IPS-NIHi11 (cell line): ENCODE measurements at places on chromosomes 1 and 21.

DNA sequence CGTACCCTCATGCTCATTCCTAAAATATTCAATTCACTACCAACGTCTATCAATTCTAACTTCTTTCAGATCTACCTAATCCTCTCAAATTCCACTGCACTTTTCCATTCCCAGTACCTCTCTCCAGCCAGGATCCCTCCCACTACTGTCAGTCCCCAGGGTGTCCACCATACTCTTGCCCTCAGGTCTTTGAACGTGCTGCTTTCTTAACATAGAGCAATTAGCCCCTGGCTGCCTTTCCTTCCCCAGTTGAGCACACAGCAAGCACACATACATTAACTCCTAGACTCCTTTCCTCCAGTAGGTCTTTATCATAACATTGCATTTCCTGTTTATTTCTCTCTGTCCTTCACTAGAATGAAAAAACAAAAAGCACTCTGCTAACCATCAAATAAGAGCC, 126.7 kb downstream of the NTNG1 start:
- DNase-seq, result no peak

DNA sequence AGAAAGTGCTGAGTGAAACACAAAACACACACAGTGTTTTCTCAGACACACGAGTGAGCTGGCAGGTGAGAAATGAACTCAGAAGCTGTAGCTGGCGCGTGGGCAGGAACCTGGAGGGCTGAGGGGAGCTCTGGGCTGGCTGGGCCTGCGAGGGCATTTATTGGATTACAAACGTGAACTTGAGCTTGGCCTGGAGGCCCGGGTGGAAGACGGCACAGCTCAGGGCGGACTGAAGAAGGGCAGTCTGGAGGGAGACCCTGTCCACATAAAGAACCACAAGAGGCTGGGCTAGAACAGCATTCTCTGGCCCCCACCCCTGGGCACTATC, 52.1 kb upstream of the ADARB1 start:
- DNase-seq, result no peak

- no peak for DNase-seq
These were observed 1.2 kb downstream of the PSMG1 start for GRCh38 chr21:39182016-39182415.

DNA sequence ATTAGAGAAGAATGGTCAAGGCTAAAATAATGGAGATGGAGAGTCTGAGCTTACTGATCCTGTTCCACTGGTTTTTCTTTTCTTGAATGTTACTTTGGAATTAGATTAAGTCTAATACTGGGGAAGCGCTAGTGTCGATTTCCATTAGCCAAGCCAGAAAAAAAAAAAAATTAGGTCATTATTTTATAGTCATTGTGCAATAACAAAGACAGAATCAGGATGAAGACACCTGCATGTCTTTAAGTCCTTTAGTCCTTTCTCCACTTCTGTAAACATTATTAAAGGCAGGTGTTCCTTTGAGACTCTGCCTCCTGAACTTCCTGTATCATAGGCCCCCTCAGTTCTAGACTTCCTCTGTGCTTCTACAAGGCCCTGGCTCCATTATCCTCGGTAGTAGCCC, 42.8 kb downstream of the MYSM1 start:
- no peak for DNase-seq

DNA sequence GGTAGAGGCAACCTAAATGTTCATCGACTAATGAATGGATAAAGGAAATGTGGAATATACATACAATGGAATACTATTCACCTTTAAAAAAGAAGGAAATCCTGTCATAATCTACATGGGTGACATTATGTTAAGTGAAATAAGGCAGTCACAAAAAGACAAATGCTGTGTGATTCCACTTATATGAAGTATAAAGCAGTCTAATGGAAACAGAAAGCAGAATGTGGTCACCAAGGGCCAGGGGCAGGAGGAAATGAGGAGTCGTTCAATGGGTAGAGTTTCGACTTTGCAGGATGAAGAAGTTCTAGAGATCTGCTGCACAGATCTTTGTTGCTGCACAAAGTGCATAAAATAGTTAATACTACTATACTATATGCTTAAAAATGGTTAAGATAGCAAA, 7.8 kb downstream of the DIPK1A start:
- no peak for DNase-seq

- no peak for DNase-seq
These were observed 7.0 kb upstream of the ID3 start for GRCh38 chr1:23566304-23566703.

DNA sequence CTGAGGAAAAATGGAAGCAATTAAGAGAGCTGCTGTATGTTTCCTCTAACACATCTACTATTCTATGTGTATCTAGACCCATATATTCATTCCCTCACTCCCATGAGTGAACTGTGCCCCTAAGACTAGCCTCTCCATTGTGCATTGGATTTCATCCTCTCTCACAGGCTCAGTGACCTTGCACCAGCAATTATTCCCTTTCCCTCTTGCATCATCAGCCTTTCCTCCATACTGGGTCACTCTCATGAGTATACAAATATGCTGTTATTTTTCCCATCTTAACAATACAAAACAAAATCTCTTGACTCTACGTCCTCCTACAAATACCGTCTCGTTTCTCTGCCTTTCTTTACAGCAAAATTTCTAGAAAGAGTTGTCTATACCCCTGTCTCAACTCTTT, 29.4 kb upstream of the METTL18 start:
- no peak for DNase-seq

GRCh38 chr1:211648336-211648735, 27.1 kb downstream of the NEK2 start:
- no peak for DNase-seq

DNA sequence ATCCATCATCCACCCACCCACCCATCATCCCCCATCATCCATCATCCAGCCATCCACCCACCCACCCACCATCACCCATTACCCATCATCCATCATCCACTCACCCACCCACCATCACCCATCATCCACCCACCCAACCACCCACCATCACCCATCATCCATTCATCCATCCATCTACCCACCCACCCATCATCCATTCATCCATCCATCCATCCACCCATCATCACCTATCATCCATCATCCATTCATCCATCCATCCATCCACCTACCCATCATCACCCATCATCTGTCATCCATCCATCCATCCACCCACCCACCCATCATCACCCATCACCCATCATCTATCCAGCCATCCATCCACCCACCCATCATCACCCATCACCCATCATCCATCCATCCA, 81.5 kb downstream of the ADARB1 start:
- no peak for DNase-seq

GRCh38 chr21:27582246-27582947, 615.5 kb upstream of the ADAMTS5 start:
- no peak for DNase-seq

GRCh38 chr1:26210147-26210870, 19.9 kb downstream of the CATSPER4 start:
- no peak for DNase-seq

- DNase-seq, result no peak
These were observed 79.2 kb upstream of the TNR start for GRCh38 chr1:175822580-175822979.

DNA sequence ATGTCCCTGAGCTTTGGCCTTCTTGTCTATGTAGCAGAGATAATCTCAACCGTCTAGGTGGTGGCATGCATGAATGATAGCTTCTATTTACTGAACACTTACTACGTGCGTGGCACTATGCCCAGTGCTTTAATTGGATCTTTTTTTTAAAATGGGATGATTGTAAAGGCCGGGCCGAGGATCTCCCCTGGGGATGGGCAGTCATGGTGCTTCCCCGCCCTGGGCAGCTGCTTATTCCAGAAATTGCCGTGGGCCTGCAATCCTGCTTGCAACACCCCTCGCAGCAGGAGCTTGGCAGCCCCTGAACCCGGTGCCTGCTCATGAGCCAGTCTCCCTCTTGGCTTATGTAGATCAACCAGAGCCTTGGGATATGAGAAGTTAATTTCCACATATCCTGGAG, 360.7 kb downstream of the CAMTA1 start:
- DNase-seq, result no peak

DNA sequence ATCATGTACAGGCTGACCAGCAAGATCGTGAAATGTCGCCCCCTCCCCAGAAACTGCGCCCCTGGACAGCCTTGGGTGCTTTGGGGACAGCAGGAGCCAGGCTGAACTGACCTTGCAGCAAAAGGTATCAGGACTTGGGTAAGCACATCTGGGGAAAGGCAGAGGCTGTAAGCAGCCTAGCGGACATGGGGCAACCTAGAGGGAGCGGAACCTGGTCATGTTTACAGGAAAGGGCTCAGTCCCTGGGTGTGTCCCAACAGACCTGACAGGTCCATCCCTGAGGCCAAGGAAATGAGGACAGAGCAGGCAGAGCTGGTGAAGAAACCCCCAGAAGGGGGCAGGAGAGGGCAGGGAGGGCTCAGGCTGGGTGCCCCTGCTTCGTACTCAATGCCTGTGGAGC, 3.1 kb upstream of the S100A8 start:
- peak; percentile 66 for DNase-seq

- no peak for DNase-seq
These were observed 106.0 kb downstream of the SUSD4 start for GRCh38 chr1:223257856-223258550.

DNA sequence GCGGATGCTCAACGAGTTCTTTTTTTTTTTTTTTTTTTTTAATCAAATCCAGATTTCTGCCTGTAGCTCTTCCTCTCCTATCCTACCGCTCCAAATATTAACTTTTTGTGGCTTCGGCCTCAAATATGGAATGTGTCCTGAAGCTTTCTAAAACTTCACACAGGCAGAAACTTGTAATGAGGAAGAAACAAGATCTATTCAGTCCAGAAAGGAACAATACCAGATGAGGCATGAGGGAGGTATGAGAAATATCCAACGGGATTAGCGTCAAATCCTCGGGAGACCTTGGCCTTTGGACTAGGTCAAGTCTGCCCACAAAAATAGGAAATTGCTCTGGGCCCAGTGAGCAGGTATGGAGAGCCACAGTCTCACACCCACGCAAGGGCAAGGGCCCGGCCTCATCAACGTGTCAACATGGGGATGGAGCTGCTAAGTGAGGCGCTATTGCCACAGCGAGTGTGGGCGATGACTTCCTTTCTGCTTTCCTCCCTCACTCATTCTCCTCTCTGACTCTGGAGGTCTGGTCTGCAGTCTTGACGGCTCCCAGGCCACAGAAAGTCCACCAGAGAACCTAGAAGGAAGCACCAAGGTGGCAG, 66.6 kb downstream of the BCAR3 start:
- DNase-seq, result no peak

- no peak for DNase-seq
These were observed 102.3 kb downstream of the SPSB1 start for GRCh38 chr1:9395018-9395417.

DNA sequence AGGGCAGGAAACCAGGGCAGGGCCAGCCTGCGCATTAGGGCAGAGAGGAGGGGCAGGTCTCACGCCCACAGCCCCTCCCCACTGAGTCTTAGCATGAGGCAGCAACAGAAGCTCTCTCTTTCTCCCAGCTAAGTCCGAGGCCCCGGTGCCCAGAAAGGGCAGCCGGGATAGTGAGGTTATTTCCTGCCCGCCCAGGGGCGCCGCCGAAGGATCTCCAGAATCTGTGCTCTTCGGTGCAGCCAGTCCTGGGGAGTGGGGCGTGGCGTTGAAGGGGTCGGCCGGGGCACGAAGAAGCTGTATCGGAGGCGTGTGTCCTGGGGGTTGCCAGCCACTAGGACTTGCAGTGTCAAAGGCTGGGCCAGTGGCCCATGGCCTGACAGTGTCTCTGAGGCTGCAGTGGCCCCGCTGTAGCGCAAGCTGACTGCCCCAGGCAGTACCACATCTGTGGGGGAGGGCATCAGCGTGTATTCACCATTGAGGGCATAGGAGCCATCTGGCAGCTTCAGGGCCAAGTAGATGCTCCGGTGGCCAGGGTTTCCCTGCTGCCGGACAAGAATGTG, 7.8 kb downstream of the ADAMTS4 start:
- DNase-seq, result no peak

DNA sequence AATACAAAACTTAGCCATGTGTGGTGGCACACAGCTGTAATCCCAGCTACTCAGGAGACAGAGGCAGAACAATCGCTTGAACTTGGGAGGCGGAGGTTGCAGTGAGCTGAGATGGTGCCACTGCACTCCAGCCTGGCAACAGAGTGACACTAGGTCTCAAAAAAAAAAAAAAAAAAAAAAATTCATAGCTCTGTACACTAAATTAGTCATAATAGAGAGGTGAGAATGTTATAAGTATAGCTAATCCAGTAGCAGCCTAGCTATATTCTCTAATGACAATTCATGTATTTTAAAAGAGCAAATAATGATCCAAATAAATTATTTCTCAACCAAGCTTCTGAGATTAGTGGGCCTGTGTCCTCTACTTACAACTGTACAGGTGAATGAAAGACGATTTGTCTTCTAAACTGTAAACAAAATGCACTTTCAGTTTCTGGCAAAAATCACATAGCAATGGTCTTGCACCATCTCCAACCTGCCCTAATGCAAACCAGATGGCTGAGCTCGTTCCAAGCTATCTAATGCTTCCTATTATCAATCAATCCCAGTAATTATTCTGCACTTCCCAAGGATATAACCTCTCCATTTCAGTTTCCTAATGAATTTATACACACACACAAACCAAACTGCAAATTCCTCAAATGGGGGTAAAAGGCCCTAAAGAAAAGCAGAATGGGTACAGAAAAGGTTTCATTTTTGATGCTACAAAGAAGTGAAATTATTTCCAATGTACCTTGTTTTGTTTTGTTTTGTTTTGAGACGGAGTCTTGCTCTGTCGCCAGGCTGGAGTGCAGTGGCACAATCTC, 56.5 kb downstream of the GATAD2B start:
- DNase-seq, result no peak

DNA sequence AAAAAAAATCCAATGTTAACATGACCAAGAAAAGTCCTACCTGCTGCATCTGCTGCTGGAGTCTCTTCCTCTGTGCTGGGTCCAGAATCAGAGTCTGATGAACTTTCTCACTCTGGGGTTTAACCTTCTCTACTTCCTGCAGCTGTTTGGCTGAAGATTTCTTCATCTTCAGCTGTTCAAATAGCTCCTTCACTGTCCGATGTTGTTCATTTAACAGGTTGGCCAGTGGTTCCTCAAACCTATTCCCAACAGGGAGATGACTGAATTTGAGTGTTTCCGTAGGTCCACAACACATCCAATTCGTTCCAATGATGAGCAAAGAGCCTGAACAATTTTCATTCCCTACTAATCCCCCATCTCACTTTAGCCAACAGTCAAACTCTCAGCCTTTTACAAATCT, 79.4 kb downstream of the GON4L start:
- DNase-seq, result no peak

DNA sequence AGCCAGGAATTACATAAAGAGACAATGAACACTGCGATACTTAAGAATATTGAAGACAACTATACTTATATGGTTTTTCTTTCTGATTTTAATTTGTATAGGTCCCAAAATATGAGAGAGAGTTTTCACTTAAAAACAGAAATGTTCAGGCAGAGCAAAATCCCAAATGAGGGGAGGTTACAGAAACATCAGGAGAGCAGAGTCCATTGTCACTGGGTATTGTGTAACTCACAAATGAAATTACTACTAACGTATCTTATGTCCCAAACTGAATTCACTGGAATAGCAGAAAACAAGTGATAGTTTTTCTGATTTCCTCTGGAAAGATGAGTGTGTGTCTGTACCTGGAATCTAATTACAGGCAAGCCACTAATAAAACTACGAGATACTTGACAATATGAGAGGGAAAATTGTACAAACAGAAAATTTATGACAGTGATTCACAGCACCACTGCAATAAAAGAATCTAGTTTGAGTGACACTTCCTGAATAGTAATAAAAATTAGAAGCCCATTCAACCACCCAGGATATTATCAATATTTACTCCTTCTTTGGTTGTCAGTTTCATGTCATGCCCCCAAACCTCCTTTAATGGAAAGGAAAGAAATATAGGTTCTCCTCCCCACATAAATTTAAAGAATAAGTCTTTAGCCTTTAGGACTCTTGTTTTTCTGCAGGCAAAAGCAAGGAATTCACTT, 522.6 kb downstream of the ADGRL2 start:
- no peak for DNase-seq
